ENCODE measurements at places on chromosomes 3 and 15. TPM values are rescaled to one million over a fixed set of nuclear protein-coding genes. Genes with fewer than 3 reads are reported as not detected.
A peak's percentile ranks its signal among the peaks of the same experiment; 100 is the strongest.

Gene TPRG1
- 11.6 TPM for total RNA-seq

Gene DLG1
- total RNA-seq = 58.8 TPM

Gene SLC22A14
- total RNA-seq = not detected

Gene SCAMP5
- 4.5 TPM for total RNA-seq

Gene GOLGA8Q
- 0.32 TPM for total RNA-seq

Gene PDCD6IP
- 150 TPM for total RNA-seq

Gene SPSB4
- total RNA-seq = not detected

Gene CCR9
- not detected for total RNA-seq

Gene KLHL40
- total RNA-seq = not detected

Gene PAK6
- 0.53 TPM for total RNA-seq

Gene KCNMB2
- not detected for total RNA-seq

Gene USP13
- 11.2 TPM for total RNA-seq

Gene CCR5
- 0.25 TPM for total RNA-seq

Gene GALNT15
- not detected for total RNA-seq

Gene ANKRD63
- total RNA-seq = not detected

Gene XXYLT1
- total RNA-seq = 5.7 TPM

DNA sequence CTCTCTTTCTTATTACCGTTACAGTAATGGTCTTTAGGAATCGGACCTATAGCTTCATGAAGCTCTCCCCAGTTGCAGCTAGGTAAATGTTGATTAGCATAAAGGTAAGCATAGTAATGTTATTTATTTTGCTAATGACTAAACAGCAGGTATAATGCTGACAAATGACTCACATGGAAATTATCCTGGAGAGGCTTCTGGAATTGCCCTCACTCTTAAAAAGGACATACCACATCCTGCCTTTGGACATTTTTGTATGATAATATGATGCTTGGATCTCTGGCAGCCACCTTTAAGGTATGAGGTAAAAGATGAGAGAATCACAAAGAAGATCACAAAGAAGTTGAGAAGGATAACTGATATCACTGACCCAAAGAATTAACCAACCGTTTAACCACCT is 238.6 kb downstream of the CHL1 start:
- no peak for DNase-seq

- no peak for DNase-seq
These were observed 45.7 kb downstream of the ZFAND6 start for GRCh38 chr15:80105193-80105592.

GRCh38 chr3:31772272-31772671 is 208.8 kb downstream of the OSBPL10 start:
- DNase-seq = peak; percentile 46

- no peak for DNase-seq
These were observed 35.1 kb upstream of the FRMD4B start for GRCh38 chr3:69420781-69421520.

GRCh38 chr15:26475554-26475953 is 297.3 kb downstream of the GABRB3 start:
- DNase-seq = no peak

GRCh38 chr15:60374628-60375081 is 23.1 kb downstream of the ANXA2 start:
- peak; percentile 21 for DNase-seq

GRCh38 chr3:182063742-182064141 is 352.0 kb downstream of the SOX2 start:
- no peak for DNase-seq

DNA sequence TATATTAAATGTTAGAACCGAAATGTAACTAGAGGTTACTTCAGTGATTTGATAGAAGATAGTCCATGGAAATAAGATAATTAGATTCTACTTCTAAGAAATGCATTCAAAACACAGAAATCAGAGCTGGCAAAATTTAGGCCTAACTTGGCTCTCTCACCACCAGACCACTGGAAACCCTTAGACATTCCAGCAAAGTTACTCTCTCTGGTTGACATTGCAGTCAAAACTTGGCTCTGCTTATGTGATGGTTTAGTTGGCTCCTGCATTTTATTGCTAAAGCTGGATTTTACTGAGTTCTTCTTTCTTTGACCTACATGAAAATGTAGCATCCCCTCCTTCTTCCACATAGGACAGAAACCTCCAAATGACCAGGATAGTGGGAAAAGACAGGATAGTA is 35.4 kb upstream of the CBLB start:
- no peak for DNase-seq

DNA sequence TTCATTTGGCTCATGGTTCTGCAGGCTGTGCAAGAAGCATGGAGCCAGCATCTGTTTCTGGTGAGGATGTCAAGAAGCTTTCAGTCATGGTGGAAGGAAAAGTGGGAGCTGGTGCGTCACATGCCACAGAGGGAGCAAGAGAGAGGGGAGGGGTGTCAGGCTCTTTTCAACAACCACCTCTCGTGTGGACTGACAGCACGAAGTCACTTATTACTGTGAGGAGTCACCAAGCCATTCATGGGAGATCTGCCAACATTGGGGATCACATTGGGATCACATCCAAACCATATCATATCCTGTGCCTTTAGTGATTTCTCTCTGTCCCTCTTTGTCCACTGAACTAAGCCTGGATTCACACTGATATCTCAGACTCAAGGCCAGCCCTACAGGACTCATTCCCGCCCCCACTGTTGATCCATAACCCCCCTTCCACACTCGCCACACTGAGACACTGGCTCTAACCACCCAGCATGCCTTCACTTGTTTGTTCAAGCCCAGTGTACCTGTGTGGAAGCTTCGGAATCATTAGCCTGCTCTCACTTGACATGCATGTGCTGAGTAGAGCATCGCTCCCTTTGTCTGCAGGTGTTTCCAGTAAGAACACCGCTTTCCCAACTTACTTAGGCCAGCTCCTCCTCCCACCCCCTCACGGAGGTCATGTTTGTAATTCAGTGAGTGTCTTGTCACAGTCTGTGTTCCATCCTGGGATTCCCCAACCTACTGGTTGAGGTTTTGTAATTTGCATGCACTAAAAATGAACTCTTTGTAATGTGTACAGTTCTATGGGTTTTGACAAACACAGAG is 132.2 kb downstream of the KLF13 start:
- peak; percentile 83 for DNase-seq

- no peak for DNase-seq
These were observed 52.4 kb upstream of the FAM174B start for GRCh38 chr15:92707880-92708551.

- DNase-seq = no peak
These were observed 10.6 kb downstream of the FBN1 start for GRCh38 chr15:48634893-48635292.

DNA sequence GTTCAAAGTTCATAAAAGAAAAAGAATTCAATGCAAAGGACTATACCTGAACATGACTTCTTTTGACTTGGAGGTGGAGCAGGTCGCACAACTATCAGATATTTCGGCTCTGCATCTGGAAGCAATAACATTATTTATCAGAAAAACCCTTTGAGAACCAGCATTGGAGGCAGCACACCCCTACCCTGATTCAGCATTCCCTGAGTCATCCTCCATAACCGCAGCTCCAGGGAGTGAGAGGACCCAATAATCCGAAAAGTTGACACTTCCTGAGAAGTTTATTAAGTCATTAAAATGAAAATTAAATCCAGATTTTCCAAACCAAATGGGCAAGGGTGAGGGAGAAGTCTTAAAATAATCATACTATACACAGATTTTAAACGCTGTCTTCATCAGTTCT is 90.6 kb downstream of the ABI3BP start:
- no peak for DNase-seq

- peak; percentile 56 for DNase-seq
These were observed 266.3 kb downstream of the RPLP1 start for GRCh38 chr15:69718916-69719315.

DNA sequence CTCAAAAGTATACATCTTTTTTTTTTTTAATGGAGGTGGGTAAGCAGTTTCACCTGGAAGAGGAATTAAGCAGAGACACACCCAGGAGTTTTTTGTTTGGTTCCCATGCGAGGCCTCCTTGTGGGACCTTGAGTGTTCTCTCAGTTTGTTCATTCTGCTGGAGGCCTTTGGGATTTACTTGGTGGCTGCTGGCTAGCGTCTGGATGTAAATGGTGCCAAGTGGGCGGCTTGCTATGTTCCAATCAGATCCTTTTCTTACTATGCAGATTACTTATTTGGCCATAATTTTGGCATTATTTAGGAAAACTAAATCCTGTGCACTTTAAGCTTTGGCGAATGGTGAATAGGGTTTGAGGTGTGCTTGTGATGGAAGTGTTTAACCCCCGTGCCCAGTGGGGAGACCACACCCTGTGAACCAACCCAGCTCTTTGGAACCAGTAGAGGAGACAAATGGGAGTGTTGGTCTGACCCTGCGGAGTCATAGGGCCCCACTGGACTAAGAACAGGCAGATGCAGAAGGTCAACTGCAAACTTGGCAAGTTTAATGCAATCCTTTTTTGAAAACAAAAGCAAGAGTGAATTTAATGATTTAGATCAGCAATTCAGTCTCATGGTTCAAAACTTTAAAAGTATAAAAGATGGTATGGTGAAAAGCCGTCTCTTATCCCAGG is 79.4 kb downstream of the EBLN2 start:
- no peak for DNase-seq

GRCh38 chr3:184741798-184742675 is 30.2 kb upstream of the MAGEF1 start:
- no peak for DNase-seq

DNA sequence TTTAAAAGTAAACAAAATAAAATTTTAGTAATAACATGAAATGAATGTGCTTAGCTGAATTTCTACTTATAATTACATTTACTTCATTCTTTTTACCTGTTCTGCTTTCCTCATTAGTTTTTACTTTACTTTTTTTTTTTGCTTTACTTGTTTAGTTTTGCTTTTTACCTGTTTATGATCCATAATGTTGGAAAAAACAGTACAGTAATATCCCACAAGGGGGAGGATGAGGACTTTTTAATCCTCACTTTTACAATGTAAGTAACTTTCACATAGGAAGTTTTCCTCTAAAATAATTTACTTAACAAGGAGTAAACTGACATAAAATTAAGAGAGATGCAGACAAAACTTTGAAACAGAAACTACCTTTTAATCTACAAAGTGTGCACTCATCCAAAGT is 268.7 kb downstream of the TBC1D5 start:
- DNase-seq = no peak

DNA sequence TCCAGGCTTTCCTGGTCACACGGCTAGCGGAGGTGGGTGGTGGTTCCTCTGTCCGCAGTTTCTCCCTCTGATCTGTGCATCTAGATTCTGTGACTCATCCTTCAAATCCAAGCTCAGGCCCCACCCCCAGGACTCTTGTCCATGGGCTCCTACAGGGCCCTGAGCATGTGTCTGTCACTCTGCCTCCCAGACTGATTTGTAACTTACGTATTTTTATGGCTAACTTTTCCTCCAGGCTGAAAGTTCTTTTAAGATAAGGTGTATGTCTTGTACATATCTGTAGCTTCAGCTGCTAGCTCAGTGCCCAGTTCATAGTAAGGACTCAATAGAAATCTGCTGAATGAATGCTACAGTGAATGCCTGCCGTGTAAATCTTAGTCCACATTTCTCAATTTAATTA is 8.0 kb downstream of the ESYT3 start:
- DNase-seq = no peak

GRCh38 chr15:56821721-56822425 is 88.6 kb upstream of the ZNF280D start:
- peak; percentile 61 for DNase-seq

- DNase-seq = no peak
These were observed 102.4 kb downstream of the LSM3 start for GRCh38 chr3:14281053-14281452.

GRCh38 chr15:74024687-74025086 is 30.2 kb downstream of the PML start:
- no peak for DNase-seq

DNA sequence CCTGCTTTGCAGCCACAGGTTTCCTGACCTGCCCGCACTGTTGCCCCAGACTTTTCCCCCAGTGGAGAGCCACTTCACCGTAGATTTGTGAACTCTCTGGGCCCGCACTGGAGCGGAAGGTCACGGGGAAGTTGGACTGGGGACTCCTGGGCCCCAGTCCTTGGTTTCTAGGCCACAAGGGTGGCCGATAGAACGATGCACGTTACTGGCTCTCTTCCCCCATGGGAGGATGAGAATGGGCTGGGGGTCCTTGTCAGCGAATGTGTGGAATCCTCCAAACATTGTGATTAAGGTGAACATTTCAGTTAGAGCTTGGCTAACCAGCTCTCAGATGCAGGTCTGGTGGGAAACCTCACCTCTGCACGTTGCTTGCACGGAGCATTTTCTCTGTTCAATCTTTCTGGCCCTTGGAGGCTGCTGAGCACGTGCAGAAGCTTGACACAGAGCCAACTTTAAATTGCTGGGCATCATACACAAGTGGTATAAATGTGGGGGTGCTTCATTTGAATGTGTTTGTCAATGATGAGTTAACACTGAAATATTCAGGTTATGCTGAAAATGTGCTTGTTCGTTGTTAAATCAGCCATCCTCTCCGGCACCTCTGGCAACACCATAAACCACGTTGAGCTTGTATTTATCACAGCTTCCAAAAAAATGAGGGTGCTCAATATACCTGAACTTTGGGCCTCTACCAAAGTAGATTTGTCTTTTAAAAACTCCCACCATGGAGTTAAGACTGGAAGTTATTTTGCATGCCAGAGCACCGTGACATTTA is 976 bp downstream of the DIS3L start:
- DNase-seq = peak; percentile 48

GRCh38 chr15:90915808-90916440 is 12.8 kb downstream of the MAN2A2 start:
- DNase-seq = no peak

- no peak for DNase-seq
These were observed 80.2 kb downstream of the TNIK start for GRCh38 chr3:171379961-171380483.

DNA sequence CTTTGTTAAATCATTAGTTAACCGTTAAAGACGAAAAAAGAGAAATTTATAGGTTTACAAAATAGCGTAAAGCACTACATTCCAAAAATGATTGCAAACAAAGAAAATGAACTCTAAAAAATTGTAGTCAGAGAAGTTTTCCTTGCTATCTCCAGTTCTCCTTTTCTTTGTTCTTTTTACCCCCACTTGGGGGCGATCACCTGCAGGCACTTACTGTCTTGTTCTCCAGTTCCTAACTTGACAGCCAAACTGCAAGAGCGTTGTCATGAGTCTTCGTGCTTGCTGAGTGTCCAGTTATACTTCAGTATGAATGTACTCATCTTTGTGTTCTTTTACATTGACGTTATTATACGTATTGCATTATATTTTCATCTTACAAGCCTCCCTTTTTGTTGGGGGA is 54.5 kb downstream of the CHD2 start:
- DNase-seq = peak; percentile 28

DNA sequence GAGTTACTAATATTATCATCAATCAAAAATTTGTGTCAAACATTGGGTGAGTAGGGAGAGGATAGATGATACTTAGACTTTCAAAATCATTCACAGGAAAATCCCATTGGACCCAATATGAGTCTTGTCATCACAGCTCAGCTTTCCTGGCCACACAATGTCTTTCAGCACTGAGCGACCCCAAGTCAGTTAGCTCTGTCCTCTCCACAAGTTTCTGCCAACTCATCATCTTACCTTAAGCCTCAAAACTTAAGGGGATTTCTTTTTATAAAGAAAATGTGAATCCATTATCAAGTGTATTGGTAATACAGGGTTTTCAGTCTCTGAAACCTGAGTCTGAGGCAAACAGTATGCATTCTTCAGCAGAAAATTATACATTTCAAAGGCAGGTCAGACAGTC is 55.8 kb downstream of the SUMF1 start:
- DNase-seq = peak; percentile 13

GRCh38 chr3:159798951-159799350 is 189.7 kb upstream of the IL12A start:
- DNase-seq = no peak

- DNase-seq = peak; percentile 42
These were observed 661 bp upstream of the PARP14 start for GRCh38 chr3:122679882-122680474.

Data from activated CD4-positive, alpha-beta T cell treated with anti-CD3 and anti-CD28 coated beads for 36 hours (primary cell).